Ecto neural progenitor cell (in vitro differentiated cells): ENCODE measurements at places on chromosomes 7 and 10.

- DNase-seq, result no peak
Measured at GRCh38 chr10:49620286-49620810, 6.5 kb downstream of the CHAT start.

DNA sequence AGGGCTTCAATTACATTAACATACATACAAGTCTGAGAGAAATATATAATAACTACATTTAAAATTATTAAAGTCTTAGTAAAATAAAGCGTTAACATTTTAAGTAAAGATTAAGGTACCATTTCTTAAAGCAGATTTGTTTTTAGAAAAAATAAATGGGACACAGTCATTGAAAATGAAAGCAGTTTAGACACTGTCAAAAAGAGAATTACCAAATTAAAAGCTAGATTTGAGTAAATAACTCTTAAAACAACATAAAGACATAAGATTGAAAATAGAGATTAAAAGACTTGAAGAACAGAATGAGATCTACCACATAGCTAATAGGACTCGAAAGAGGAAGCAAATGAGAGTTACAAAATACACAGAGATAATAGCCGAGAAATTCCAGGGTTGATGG lies 562.2 kb upstream of the FOXK1 start:
- DNase-seq, result no peak

- no peak for DNase-seq
Measured at GRCh38 chr7:129986600-129986999, 33.8 kb upstream of the UBE2H start.

GRCh38 chr10:78865538-78865875 lies 203.3 kb upstream of the ZMIZ1 start:
- DNase-seq, result peak; percentile 39

- DNase-seq, result peak; percentile 76
Measured at GRCh38 chr10:62818426-62819011, 2.4 kb upstream of the EGR2 start.

DNA sequence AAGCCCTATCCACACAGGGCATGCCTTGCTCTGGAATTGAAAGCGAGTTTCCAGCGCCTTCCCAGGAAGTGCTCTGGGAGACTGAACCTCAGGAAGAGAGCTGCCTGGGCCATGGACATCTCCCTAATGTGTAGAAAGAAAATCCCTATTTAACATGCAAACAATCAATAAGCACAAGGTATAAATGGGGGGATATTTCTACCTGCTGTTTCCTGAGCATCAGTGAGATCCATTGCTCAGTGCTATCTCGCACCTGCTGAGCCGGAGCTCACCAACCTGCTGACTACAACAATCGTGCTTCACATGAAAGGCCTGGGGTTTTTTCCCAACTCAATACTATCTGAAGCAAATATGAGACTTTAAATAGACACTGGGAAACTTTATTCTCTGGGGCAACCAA lies 584.0 kb downstream of the GLRX3 start:
- no peak for DNase-seq
